T-helper 2 cell (primary cell): ENCODE measurements at places on chromosomes 2 and 18.

GRCh38 chr2:45510701-45511420, 100.2 kb downstream of the SRBD1 start:
- DNase-seq = no peak

DNA sequence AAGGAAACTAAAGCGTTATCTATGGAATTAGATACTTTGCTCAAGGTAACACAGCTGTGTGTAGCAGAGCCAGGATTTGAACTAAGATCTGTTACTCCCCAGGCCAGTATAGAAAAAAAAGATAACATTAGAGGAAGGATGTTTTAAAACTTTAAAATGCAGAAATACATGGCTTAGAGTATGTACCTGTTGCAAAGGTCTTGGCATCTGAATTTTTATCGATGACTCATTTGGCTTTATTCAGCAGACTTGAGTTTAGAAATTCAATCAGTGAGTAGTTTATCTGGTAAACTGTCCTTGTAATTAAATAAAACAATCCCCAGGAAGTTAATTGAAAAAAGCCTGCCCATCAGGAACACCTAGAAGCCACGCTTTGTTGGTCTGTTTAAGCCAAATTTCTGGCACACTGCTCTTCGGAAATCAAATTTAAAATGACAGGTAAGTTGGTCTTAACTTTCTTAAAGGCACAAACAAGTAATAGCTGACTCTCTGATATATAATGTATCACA, 36.9 kb downstream of the SCN9A start:
- DNase-seq = no peak

- peak; percentile 23 for DNase-seq
Measured at GRCh38 chr2:25274868-25275574, 66.7 kb downstream of the DNMT3A start.

DNA sequence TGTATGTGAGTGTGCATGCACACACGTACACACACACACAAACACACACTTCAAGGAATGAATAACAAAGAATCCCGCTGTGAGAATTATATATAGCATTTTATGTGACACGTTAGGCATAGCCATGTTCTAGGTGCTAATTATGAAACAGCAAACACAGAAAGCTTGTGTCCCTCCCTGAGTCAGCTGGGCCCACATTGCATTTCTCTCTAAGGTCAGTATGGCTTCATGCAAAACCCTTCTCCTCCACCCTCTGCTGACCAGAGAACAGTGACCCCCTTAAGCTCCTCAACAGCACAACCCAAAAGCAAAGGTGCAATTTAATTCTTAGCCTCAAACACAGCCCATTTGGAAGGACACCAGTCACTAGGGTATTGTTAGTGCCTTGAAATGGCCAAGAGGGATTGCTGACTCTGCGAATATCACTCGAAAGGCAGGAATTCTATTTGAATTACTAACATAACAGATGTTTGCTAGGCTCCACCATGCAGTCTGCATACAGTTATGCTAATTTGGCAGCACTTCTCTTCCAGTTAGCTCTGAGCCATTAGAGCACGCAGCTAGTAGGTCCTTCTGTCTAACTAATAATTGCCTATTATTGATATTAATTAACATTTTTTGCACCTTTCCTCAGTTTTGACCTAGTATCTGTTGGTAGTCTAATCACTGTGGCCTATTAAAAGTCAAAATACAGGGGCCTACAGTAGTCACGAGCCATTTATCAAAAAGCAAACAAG, 149.0 kb downstream of the LNPK start:
- DNase-seq = no peak

DNA sequence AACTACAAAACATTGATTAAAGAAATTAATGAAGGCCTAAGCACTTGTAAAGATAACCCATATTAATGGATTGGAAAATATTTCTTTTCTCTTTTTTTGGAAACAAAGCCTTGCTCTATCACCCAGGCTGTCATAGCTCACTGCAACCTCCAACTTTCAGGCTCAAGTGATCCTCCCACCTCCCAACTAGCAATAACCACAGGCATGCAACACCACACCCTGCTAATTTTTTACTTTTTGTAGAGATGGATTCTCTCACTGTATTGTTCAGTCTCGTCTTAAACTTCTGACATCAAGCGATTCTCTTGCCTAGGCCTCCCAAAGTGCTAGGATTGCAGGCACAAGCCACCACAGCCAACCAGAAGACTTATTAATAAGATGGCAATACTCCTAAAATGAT, 73.4 kb upstream of the NDUFV2 start:
- no peak for DNase-seq

DNA sequence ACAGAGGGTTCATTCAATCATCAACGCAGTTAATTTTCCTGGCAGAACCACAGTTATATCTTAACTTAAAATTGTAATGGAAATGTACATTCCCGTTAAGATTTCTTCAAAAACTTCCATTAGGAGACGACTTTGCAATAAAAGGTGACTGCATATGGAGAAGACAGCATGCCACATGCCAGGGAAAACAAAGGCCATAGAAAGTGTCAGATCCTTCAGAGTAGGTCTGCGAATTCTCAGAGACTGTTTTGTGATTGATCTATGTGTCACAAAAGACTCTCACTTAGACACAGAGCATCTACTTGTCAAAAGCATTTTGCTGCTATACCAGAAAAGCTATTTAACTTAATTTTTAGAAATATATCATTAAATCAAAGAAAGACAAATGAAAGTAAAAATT, 274.6 kb downstream of the DPP10 start:
- no peak for DNase-seq

DNA sequence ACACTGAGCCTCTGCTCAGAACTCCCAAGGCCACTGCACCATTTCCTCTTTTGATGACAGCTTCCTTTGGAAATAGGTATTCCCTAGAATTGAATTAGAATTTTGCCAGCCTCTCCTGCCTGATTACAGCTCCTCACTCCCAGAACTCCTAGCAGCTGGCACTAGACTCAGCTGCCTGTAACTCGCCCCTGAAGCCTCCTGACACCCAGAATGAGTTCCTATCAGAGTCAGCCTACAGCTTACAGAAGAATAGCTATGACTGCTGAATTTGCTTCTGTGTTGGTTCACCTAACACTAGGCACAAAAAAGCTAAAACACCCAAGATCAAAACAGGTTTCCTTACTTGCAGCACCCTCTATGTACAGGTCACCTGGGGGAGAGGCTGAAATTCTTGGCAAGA, 108.2 kb upstream of the PTPRM start:
- no peak for DNase-seq

GRCh38 chr2:119820275-119820674, 60.6 kb downstream of the PTPN4 start:
- no peak for DNase-seq

GRCh38 chr18:57853864-57854263, 50.7 kb upstream of the ATP8B1 start:
- DNase-seq = no peak

GRCh38 chr2:150824118-150824517, 336.7 kb upstream of the RND3 start:
- no peak for DNase-seq

DNA sequence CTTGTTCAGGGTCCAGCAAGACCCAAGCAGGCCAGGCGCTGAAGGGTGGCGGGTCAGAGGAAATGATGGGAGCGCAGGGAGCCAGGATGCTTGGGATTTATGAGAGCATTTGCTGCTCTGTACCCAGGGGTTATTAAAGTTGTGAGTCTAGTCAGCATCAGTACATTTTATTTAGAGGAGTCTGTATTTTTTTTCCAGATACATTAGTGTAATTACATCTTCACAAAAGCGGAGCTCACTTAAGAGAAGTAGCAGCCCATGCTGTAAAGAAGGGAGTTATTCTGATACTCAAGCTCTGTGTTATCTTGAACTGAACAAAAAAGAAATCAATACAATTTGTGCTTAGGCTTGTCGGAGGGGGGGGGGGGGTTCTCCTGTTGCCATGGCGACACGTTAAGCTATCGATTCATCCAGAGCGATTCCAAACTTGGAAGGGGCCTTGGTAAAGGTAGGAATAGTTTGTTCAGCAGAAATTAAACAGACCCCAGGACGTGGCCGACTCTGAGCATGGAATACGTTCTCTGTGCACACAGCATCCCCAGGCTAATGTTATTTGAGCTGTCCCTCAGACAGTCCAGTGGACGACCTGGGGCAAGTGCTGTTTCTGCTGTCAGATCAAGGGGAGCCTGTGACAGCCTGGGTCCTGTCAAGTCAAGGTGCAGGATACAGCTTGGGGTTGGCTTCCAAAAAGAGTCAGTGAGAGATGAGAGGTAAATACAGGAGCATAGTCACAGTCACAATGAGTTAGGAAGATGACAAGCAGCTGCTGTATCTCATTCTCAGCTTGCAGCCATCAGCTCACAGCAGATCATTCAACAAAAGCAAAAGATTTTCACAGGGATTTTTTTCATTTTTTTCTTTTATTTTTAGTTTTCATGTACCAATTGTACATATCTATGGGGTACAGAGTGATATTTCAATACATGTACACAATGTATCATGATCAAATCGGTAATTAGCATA, 387.6 kb downstream of the DCDC2C start:
- DNase-seq = no peak

DNA sequence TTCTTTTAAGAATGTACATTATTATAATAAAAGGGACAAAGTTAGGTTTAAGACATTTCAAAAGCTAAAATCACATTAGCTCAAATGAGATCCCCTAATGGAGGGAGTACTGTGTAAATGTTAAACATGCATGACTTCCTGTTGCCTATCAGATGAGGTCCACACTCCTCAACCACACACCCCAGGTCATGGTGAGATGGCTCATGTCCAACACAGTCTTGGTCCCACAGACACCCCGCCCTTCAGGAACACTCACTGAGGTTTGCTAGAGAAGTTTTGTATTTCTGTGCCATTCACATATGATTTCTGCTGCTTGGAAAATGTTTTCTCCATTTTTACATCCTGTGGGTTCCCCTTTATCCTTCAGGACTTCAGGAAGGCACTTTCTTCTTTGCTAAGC, 491.0 kb downstream of the SOX11 start:
- no peak for DNase-seq

- no peak for DNase-seq
Measured at GRCh38 chr2:241363426-241363825, 7.3 kb downstream of the FARP2 start.

DNA sequence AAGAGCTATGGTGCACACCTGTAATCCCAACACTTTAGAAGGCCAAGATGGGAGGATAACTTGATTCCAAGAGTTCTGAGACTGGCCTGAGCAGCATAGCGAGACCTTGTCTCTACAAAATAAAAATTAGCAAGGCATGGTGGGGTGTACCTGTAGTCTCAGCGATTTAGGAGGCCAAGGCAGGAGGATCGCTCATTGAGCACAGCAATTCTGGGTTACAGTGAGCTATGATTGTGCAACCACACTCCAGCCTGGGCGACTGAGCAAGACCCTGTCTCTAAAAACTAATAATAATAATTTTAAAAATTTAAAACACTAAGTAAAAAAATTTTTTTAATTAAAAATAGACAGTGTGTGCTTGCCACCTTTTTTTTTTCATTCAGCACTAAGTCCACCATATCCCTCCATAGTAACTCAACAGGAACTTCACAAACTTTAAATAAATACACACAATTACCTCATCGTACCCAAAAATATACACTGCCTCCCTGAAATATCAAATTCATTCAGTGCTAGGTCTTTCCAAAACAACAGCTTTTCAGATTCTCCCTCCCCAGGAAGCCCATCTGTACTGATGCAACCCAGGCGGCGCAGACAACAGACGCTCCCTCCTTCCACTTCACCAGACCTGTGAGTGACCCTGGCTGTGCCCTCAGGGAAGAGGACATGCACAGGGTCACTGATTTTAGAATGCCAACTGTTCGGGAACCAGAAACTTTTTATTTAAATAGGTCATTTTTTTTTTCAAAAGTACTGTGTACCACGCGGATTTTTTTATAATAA, 29.6 kb downstream of the FAM168B start:
- DNase-seq = no peak

- DNase-seq = no peak
Measured at GRCh38 chr2:106076941-106077340, 117.2 kb downstream of the UXS1 start.

DNA sequence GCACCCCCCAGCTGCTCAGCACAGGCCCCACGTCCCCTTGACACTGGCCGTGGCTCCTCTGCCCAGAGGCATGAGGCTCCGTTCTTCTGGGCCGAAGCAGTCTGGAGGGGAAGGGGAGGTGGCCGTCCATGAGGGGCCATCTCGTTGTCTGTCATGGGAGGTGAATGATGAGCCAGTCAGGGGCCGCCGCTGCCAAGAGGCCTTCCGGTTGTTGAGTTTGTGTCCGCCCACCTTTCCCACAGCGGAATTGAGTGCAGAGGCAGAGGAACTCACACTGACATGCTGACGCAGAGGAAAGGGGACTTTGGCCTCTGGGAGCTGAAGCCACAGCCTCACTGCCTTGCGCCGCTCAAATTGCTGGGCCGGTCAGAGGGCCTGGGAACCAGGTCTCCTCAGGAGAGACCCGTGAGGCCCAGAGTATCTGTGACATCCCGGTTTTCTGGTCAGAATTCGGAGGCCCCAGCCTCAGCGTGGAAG, 268.4 kb downstream of the ATAD2B start:
- no peak for DNase-seq

- DNase-seq = no peak
Measured at GRCh38 chr18:36499938-36500337, 202.4 kb downstream of the FHOD3 start.

DNA sequence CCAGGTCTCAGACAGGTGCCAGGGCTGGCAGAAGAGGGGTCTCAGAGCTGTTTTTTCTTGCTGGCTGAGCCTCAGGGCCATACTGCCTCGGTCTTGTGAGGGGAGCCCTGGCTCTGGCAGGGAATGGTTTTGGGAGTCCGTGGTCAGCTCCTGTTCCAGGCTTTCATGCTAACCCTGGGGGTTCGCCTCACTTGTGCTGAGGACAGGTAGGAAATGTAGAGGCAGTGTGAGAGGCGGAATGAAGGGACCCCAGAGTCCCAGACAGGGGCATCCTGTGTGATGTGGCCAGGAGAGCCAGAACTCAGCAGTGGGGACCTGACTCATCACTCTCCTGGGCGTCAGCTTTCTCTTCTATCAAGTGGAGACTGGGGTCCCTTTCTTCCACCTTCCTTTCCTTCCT, 5.7 kb upstream of the CELF4 start:
- no peak for DNase-seq
